Vagina (tissue), 2 donors: ENCODE measurements at places on chromosomes 11 and 22.
A peak's percentile ranks its signal among the peaks of the same experiment; 100 is the strongest.

DNA sequence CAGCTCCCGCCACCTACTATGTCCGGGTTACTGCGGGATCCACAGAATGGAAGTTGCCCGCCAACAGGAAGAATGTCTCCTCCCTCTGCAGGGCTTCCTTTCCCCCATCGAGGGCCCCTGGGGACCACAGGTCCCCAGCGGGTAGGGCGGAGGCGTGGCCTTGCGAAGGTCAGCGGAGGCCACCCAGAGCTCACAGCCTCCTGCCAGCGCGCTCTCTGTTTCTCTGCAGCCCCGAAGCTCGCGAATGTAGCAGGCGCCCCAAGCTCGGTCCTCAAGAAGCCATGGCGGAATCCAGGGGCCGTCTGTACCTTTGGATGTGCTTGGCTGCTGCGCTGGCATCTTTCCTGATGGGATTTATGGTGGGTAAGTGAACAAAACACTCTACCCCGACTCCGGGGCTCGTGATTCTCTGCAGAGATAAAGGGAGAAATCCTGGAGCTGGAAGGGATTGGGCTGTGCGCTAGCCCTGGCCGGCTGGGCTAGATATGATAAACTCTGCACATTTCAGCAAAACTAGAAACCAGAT lies at the start of gene NAALAD2:
Gene NAALAD2, plus strand, starts transcription at position 186 of the 526 bp plus-strand sequence. Its CDS starts 96 bp downstream, at position 282.
- DNase-seq, result no peak

DNA sequence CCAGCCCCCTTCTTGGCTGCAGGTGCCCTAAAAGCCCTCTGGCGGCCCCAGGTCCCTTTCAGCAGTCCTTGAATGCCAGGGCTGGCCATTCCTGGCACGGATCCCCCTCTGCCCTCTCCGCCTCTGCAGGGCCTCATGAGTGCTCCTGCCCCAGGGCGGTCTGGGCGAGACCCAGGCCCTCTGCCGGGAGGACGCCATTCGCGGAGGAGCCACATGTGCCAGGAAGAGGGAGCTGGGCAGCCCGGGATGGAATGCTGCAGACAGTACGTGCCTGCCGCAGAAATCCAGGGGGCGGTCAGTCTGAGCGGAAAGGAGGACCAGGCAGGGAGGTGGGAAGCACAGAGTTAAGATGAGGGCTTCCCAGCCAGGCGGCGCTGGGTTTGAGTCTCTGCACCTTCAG lies 2.8 kb downstream of the CABP7 start:
- DNase-seq, result no peak

GRCh38 chr11:26028393-26028911 lies 303.5 kb upstream of the ANO3 start:
- no peak for DNase-seq

DNA sequence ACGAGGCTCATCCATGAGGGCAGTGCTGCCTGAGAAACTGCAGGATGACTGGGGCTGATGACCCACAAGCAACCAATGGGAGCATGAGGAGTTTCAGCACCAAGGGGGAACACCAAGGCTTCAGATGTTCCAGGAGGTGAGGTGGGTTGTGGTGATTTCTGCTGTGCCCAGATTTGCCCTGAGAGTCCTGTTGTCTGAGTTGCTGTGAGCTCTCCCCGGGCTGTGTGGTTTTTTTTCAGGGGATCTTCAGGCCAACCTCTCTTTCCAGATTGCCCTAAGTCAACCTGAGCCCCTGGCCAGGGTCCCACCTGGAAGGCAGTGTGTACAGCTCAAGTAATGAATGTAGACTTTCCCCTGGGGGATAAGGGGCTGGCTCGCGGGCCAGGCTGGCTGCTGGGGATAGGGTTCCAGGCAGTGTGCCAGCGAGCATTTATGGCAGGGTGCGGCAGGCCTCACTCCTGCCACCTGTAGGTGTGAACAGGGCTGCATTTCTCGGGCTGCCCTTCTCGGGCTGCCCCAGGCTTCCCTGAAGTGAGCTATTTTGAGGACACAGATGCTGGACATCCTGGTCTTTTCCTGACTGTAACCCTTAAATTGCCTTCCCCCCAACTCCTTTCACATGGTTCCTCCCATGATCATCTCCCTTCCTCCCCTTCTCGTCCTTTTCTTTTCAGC lies 9.8 kb downstream of the SLC22A6 start:
- DNase-seq, result no peak

DNA sequence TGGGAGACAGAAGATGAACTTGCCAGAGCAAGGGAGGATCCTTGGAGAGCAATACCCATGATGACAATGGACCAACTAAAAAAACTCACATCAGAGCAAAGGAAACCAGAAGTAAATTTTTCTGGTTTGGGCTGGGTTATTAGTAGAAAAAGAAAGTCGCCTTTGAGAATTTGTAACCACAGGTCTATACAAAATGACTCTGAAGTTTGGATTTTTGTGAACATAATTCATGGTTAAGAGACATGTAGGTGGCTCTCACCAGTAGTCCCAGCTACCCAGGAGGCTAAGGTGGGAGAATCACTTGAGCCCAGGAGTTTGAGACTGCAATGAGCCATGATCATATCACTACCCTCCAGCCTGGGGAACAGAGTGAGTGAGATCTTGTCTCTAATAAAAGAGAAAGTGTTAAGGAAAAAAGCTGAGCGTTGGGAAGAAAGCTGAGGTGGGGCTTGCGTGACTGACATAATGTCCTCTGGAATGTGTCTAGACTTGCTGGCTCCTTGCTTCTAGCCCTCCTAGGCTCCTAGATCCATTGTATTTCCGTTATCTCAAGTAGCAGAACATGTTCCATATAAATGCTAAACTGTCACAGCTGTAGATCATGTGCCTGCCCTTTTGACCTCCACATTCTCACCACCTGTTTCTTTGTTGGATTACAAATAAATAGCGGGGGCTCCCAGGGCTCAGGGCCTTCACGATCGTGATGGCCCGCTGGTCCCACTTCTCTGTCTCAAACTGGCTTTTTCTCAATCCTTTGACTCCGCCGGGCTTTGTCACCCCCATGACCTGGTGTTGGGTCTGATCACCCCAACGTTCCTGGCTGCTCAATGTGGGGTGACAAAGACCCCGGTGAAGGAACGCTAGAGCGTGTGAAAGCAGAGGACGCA lies 56.2 kb upstream of the SC5D start:
- DNase-seq, result no peak

DNA sequence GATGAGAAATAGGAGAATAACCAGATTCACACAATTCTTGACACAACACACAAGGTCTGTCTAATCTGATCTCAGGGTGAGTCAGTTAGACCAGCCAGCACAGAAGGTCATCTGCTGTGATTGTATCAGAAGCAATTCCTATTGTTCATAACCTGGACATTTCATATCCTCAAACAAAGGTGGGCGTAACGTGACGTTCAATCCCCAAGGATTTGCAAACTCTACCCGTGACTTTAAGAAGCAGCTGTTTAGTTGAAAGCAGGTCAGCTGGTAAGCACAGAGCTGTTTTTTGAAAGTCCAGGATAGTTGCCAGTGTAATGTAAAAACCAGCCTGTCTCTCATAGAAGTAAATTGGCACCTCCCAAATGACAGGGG lies 385.1 kb downstream of the DCDC1 start:
- no peak for DNase-seq

GRCh38 chr11:102279641-102280170 lies 37.6 kb upstream of the BIRC3 start:
- DNase-seq, result no peak

DNA sequence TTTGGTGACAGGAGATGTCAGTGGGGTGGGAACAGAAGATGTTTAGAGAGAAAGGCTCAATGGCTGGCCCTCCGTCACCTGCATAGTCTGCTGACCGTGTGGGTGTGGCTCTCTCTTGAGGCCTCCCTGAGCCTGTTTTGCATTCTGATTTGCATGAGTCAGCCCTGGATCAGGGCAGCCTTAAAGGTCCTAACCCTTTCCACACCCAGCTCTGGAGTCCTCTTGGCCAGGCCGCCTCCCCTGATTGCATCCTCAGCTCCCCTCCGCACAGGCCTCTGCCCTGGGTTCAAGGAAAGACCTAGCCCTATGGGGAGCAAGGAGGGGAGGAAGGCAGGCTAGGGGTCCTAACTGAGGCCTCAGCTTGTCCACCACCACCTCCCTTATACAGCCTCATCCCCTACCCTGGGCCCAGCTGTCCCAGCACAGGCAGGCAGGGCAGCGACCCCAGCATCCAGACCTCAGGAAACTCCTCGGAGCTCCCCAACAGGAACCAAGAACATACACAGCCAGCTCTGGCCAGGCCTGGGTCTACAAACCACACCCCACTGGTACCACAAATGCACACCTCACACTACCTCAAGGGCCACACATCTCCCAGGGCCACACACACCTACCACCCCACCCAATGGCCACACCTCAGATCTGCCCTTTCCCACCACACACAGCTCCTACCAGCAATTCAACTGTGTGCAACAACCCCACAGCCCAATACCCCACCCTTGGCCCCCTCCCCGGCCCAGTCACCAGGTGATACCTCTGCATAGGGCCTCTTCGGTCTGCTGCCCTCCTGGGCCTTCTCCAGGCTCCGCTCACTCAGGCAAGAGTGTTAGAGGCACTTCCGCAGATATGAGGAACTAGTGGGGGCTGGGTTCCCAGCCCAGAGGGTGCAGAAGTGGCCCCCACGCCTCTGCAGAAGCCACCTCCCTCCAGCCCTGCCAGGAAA lies 13.7 kb downstream of the ARAP1 start:
- no peak for DNase-seq

- no peak for DNase-seq
Observed at GRCh38 chr11:109196016-109196415, 226.0 kb upstream of the C11orf87 start.

DNA sequence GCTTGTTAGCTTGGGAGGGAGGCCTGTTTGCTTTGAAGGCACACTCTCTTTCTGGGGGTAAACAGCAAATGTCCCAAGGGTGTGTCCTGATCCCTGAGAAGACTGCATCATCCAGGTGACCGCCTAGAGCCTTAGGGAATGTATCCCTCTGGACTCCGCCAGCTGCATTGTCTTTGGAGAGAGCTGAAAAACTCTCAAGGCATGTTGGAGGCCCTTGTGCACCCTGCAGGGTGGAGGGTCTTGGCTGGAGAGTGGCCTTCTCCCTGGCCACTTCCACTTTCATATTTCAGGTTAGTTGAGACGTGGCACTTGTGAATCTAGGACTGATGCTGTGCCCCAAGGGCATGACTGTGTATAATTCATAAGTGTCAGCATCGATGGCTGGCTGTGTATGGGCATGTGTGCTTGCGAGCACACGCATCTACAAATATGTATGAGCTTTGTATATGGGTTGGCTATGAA lies 70.6 kb downstream of the ZBTB16 start:
- DNase-seq, result no peak

GRCh38 chr22:50440544-50441249 lies 34.1 kb downstream of the SBF1 start:
- no peak for DNase-seq

- no peak for DNase-seq
Observed at GRCh38 chr11:117828611-117829368, 4.2 kb upstream of the FXYD2 start.

GRCh38 chr11:44559207-44559939 lies 6.1 kb upstream of the CD82 start:
- DNase-seq, result no peak

GRCh38 chr11:59097113-59097708 lies 9.8 kb upstream of the FAM111B start:
- DNase-seq, result no peak

DNA sequence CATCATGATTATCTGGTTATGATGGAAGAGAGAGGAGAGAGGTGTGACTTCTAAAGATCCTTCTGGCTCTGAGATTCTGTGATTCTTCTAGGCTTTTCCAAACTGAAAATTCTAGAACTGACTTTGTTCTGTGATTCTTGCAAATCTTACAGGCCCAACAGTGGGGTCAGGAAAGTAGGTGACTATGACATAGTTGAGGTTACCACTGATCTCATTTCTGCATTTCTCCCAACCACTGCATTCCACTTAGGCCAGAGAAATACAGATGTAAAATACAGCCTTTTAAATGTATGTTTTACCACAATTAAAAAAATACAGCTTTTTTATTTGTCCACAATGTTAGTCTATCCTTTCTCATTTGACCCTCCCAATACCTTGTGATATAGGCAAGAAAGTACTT lies 83.7 kb downstream of the STIM1 start:
- no peak for DNase-seq

- no peak for DNase-seq
Observed at GRCh38 chr11:75631086-75631730, 37.6 kb downstream of the MAP6 start.

DNA sequence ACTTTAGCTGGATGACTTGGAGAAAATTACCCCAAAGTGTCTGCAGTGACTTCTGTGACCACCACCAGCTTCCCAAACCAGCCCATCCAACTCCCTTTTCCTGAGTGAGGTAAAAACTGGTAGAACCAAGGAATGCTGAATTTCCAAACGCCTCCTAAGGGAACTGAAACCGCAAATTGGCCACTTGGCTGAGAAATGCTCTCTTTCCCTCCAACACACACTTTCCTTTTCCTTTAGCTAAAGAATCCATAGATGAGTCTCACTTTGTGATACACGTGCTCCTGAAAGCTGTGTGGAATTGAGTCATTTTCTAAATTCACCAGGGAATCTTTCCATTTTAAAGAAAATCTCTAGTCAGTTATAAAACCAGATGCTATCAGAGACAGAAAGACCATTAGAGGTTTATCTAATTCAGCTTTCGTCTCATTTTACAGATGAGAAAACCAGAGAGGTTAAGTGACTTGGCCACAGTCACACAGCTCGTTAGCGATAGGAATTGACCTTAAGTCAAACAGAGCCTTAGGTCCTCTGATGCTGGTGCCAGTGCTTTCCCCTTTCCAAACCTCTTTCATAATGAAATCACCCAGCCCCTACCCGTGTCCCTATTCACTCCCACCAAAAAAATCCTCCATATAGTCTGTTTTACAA lies 137.2 kb downstream of the COMMD9 start:
- peak; percentile 52 for DNase-seq

GRCh38 chr11:80109652-80110051 lies 668.8 kb upstream of the TENM4 start:
- DNase-seq, result no peak

- DNase-seq, result no peak
Observed at GRCh38 chr11:120196826-120197225, 14.0 kb upstream of the OAF start.

- no peak for DNase-seq
Observed at GRCh38 chr11:31106326-31106725, 263.2 kb downstream of the DCDC1 start.

DNA sequence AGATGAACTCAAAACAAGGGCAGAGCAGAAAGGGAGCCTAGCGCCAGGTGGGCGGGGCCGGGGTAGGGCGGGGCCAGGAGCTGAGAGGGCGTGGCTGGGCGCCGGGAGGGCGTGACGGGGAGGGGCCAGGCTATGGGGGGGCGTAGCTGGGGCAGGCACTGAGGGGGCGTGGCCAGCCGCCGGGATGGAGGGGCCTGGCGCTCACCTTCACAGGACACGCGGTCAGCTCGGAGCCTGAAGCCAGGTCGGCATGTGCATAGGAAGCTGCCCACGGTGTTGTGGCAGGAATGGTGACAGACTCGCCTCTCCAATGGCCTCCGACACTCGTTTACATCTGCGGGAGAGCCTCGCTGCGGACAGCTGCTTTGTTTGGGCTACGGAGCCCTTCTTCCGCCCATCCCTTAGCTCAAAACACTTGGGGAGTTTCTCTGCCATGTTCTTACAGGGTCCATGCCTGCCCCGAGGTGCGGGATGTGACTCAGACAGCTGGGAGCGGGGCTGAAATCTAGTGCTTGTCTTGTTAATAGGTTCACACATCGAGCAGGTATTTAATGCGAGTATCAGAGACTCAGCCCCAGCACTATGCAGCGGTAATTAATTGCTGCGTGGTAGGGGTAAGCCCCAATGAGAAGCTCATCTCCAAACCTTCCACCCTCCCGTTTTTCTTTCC lies 13.4 kb downstream of the VWCE start:
- no peak for DNase-seq

GRCh38 chr11:18314784-18315523 lies 7.0 kb downstream of the HPS5 start:
- no peak for DNase-seq
